ENCODE measurements at places on chromosomes 2 and 18. TPM values are rescaled to one million over a fixed set of nuclear protein-coding genes. Genes with fewer than 3 reads are reported as not detected.

DNA sequence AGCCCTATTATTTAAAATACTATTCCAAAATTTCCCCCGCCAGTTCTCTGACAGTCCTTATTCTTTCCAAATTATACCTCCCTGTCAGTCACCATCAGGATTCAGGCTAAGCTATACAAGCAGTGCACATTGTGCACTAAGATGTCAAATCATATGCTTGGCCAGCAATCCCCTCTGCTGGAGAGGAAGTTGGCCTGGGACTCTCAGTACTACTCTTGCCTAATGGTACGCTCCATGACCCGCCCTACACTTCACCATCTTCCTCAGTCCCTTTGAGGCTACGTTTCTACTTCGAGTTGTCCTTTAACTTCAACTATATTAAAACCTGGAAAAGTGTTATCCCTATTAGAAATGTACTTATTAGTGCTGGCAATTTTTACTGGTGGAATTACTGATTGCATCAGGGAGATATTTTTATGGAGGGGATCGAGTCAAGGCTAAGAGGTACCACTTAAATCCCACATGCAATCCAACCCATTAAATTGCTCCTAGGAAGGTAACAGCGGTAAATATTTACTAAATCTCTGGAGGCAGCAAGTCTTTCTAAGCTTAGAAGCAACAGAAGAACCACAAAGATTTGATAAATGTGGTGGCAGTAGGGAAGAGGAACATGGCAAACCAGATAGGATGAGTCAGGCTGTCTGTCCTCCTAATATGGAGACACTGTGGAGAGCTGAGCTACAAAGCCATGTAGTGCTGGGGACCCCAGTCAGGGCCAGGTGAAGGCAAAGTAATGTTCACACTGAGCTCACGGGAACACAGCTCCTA lies 2.7 kb downstream of the USP40 start:
- DNase-seq = no peak

Gene MAL
- total RNA-seq = 0.22 TPM

- DNase-seq = no peak
These were observed 168.7 kb downstream of the ANKRD44 start for GRCh38 chr2:197141702-197142473.

Gene EIF4E2
- 95.9 TPM for total RNA-seq

DNA sequence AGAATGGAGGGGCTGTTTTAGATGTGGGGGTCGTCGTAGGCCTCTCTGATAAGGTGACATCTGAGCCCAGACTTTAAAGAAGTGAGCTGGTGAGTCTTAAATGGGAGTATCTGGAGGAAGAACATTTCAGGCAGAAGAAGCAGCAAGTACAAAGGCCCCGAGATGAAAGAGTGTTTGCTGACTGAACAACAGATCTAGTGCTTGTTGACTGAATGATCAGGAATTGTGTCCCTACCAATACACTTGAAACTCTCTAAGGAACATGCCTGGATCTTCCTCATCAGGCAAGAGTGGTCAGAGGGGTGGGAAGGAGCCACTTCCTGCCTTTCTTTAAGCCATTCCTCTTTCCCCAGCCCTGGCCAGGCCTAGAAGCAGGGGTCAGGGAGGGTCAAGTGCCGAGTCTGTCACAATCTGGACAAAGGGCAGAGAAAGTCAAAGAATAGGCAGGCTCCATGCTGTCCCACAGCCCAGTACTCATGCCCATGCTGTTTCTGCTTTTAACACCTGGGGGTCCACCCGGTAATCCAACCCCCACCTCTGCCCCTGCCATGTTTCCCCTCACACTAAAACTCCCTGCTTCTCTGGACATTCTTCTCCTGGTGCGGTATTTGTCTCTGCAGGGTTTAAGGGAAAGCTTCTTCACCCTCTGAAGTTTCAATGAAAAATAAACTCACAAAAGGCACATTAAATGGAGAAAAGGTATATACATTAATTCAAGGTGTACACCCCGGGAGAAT lies 3.0 kb upstream of the TMEM37 start:
- DNase-seq = no peak

- no peak for DNase-seq
These were observed 7.0 kb downstream of the SLC14A1 start for GRCh38 chr18:45730832-45731575.

Gene NHEJ1
- 18.4 TPM for total RNA-seq

DNA sequence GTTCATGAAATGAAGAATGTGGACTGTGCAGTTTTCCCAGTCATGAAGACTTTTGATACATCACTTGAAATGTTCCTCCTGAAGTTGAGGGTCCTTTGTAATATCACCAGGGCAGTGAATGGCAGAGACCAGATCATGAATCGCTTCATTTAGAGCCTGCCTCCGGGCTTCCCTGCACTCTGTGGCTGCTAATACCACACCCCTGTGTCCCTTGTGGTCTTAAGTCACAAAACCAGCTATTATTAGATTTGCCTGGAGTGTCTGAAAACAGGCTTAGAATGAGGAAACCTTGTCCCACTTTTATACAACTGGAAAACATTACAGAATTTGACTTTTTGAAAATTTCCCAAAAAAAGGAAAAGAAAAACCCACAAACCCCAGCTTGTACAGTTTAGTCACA lies 147.9 kb downstream of the MGAT5 start:
- no peak for DNase-seq

Gene KIAA2012
- total RNA-seq = not detected

- no peak for DNase-seq
These were observed 134.3 kb downstream of the THADA start for GRCh38 chr2:43461453-43462073.

Gene DYNAP
- total RNA-seq = 0.46 TPM

- no peak for DNase-seq
These were observed 420.9 kb upstream of the POU3F3 start for GRCh38 chr2:104432991-104433390.

GRCh38 chr2:70388128-70388527 lies 86.3 kb upstream of the FAM136A start:
- DNase-seq = no peak

DNA sequence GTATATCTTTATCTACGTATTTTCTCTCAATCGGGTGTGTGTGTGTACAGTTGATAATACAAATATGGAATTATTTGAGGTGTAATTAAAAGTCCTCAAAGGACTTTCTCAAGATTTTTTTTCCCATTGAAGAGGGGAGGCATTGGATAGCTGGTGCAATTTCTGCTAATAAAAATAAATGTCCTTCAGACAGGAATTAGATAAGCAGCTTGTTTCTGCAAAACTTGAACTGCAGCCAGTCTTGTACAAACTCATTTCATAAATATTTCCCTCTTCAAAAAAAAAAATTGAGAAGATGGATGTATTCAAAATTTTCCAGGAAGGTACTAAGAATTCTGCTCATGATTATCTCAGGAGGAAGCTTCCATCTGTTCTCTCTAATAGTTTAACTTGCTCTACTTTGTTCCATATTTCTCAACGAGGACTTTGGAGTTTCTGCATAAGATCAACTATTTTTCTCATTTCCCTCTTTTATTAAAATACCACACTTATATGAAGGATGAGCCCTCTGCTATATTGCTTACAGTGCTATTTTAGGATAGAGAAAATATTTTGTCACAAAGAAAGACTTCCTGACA lies 33.0 kb upstream of the GLS start:
- no peak for DNase-seq

Gene CNDP1
- 0.11 TPM for total RNA-seq
